A549 (cell line): ENCODE measurements at places on chromosomes 3 and 15. TPM values are rescaled to one million over a fixed set of nuclear protein-coding genes. Genes with fewer than 3 reads are reported as not detected.

Gene GHSR
- polyA plus RNA-seq, result not detected in 3 replicates

Gene SOX2
- 1.9 to 2.2 TPM (median 2.1 TPM) in 3 replicates for polyA plus RNA-seq

Gene GOLIM4
- 23.1 to 24.1 TPM (median 23.6 TPM) in 3 replicates for polyA plus RNA-seq

Gene CHRFAM7A
- polyA plus RNA-seq, result 4.1 to 6.6 TPM (median 5.1 TPM) in 3 replicates

Gene SEMA6D
- polyA plus RNA-seq, result not detected in 3 replicates
